NCI-H1092 treated with DMSO at 0.1 percent for 48 hours (cell line): ENCODE measurements at places on chromosomes 13 and 19.
A peak's percentile ranks its signal among the peaks of the same experiment; 100 is the strongest.

DNA sequence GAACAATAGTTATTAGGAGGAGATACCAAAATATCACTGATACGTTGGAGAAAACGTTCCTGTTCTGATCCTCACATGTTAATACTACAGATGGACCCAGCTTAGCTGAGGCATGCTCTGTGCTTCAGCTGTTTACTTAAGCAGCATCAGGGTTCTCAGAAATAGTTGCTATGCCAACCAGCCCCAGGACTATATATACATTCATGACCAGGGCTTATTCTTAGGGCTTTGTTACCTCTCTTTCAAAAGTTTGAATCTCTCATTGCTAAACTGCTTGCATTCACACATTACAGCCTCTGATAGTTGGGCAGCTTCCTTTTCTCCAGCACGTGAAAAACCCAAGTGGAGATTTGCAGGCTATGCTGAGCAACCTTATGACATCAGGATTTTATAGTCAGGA lies 800.4 kb downstream of the DIAPH3 start:
- DNase-seq = peak; percentile 52

GRCh38 chr13:48093588-48093987 lies 1.3 kb downstream of the MED4 start:
- DNase-seq = no peak

GRCh38 chr13:31955741-31956140 lies 75.8 kb upstream of the FRY start:
- no peak for DNase-seq

GRCh38 chr13:82070416-82070815 lies 1729.5 kb upstream of the SPRY2 start:
- DNase-seq = no peak

DNA sequence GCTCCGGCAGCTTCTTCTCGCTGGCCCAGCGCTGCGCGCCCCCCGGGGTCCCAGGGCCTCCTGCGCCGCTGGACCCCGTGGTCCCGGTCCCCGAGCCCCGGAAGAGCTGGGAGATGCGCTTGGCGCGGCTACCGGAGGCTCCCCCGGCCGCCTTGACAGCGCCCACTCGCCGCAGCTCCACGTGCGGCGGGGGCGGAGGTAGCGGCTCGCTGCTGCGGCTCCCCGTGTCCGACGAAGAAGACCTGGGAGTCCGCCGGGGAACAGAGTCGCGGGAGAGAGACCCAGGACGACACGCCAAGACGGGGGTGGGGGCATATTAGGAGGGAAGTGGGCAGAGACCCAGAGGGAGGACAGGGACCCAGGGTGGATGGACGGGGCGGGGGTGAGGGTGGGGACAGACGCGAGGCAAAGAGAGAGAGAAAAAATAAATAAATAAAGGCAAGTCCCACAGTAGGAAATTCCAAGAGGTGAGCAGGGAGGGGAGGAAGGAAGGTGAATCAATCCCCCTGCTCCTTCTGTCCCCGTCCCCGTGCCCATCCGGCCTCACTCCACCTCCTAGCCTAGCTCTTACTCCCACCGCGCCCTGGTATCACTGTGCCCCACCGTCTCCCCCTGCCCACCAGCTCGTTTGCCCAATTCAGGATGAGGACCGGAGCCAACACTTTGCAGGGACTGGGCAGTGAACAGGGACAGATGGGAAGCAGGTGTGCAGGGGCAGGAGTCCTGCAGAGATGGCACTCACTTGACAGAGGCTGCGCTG lies 826 bp downstream of the RASIP1 start:
- DNase-seq = peak; percentile 35

DNA sequence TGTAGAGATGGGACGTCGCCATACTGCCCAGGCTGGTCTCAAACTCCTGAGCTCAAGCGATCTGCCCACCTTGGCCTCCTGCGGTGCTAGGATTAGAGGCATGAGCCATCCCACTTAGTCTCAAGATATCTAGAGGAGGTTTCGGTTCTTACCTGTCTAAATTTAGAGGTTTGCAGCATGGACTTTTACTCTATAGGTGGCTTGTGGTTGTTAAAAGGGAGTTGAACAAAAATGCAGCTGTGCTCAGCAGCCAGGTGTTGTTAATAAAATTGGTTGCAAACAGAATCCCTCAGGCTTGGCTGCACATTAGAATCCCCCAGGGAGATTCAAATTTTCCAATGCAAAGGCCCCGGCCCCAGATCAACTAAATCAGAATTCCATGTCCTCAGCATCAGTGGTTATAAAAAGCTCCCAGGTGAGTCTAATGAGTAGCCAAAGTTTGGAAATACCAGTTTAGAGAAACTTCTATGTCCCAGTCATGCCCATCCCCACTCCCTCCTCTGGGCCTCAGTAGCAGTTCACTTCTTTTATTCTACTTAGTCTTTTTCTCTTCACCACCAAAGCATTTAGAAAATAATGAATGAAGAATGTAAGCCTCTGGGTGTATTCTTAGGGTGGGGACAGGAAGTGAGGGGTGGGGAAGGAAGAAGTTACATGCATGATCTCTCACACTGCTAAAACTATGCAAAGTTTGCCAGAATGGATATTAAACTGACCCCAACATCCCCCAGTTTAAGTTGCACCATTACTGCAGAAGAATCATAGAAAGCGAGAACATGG lies 471.0 kb downstream of the COG6 start:
- DNase-seq = no peak

GRCh38 chr13:103437651-103438050 lies 371.4 kb upstream of the SLC10A2 start:
- no peak for DNase-seq

GRCh38 chr13:27583645-27584044 lies 36.7 kb downstream of the LNX2 start:
- no peak for DNase-seq

- no peak for DNase-seq
Measured at GRCh38 chr19:48111280-48111679, 663 bp upstream of the PLA2G4C start.

DNA sequence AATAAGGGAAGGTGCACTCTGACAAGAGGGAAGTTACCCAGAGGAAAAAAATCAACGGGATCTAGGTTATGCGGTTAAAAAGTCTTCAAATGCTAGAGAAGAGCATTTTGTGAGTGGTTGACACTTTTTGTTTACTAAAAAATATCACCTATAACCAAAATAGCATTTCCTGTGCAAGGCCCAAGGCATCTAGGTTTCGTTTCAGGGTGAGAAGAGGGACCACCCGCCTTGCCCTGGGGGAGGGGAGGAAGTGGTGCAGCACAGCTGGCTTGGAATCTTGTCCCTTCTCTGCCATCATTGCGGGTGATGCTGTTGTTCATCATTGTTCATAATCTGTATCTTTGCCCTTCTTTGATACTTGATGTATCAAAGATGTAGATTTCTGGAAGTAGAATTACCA lies 80.6 kb downstream of the NUFIP1 start:
- no peak for DNase-seq

DNA sequence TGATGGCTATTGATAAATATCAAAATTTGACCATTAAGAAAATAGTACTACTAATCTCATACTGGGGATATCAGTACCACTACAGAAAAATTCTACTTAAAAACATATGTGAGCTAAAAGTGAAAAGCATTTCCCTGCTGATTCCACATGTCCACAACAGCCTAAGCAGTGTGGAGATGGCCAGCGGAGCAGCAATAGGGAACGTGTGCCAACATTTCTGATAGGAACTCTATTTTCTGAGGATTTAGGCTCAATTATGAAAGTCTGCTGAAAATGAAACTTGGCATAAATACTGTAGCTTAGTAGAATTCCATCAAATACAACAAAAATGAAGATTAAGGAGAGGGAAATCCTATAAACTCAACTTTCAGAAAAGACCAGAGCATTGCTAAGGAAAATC lies 311.6 kb downstream of the ENOX1 start:
- DNase-seq = no peak

DNA sequence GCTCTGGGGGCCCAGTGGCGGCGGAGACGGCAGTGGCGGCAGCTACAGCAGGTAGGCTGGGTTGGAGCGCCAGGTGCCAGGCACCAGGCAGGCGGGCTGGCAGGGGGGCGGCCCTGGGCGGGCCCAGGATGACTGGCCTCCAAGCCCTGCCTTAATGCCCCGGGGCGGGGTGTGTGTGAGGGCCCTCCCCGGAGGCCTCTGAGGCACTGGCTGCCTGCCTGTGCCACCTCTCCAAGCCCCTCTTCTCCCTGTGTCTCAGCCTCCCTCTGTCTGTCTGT lies at the start of gene KLK11:
Gene KLK11, minus strand, starts transcription at position 63 of the 278 bp plus-strand sequence. CDS start 985 bp downstream, outside the sequence.
- no peak for DNase-seq
